ENCODE measurements at places on chromosomes 4 and X.

- DNase-seq, result no peak
Observed at GRCh38 chrX:21806691-21807090, 32.7 kb upstream of the MBTPS2 start.

GRCh38 chrX:86504297-86504696 is 356.0 kb downstream of the DACH2 start:
- no peak for DNase-seq

- no peak for DNase-seq
Observed at GRCh38 chr4:133377286-133377685, 228.2 kb downstream of the PCDH10 start.

DNA sequence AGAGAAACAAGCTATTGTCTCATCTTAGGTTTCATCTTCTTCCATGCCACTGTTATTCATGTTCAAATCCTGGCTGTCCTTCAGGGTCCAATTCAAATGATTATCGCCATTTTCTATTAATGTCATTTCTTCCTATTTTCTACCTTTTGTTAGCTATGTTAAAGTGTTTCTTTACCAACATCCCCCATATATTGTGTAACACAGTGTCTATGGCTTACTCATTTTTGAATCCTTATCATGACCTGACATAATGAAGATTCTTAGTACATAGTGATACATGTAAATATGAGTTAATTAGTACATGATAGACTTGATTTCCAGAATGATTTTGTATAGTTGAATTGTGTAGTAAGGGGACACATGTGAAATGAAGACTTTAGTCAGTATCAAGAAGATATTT is 152.4 kb downstream of the SNCA start:
- no peak for DNase-seq

GRCh38 chr4:2182994-2183393 is 58.9 kb downstream of the HAUS3 start:
- no peak for DNase-seq

- DNase-seq, result no peak
Observed at GRCh38 chrX:38232079-38232686, 11.5 kb upstream of the SRPX start.

DNA sequence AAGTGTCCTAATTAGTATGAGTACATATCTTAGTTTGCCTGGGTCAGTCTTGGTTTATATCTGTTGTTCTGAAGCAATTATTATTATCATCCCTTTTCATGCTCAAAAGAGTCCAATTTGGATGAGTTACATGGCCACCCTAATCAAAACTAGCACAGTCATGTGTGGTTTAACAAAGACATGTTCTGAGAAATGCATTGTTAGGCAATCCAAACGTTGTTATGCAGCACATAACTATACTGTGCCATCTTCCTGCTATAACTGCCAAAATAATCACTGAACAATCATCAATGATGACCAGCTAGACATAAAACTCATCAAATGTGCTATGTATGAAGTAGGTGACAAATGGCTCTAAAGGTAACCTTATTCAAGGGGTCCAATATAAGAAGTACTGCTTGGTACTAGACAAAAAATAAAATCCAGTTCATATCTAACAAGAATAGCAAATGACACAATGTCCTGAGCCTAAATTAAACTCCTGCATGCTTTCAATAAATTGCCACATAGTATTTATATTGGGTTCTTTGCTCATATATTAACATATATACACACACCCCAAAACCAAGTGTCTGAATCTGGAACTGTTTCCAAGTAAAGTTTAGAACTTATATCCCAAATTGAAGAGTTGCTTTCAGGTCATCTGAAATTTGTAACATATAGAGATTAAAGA is 41.9 kb downstream of the CNOT6L start:
- no peak for DNase-seq

DNA sequence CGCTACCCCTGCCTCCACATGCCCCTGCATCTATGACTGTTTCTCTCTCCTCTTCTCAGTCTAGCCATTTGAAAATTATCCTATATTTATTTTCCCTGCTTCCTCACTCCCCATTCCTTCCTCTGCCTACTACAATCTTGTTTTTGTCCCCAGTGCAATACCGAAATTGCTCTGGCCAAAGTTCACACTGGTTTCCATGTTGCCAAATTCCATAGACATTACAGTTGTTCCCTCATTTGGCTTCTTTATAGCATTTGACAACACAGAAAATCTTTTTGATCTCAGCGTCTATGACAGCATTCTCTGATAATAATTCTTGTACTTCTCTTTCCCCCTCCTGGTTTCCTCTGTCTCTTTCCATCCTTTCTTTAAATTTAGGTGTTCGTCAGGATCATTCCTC is 99.4 kb downstream of the GPR82 start:
- DNase-seq, result no peak

DNA sequence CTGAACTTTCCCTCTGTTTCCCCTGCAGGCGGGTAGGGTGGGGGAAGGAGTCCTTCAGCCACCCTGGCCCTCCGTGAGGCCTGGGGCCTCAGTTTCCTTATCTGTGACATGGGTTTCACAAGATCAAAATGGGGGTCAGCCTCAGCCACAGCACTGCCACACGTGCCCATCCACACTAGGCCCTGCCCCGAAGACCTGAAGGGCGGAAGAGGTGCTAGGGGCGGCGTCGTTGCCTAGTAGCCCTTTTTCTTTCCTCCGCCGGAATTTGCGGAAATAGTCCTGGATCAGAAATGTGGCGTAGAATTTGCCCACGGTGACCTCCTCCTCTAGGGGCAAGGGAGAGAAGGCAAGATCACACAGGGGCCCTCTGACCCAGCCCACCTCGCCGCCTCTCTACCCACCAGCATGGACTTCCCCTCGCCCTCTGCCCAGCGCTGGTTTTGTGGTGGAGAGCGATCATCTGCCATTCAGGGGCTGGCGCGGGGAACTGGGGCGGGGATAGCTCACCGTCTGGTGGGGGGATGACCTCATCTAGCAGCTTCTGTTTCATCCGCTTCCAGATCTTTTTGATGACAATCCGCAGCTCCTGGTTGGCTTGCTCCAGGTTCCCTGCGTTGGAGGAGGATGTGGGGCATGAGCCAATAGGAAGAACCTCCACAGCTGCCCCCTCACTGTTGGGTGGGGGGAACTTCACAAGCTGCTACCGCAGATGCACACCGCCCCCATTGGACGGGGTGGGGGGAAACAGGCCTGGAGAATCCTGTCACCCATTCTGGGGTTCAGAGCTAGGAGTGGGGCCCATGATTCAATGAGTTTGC is 9.7 kb upstream of the SYP start:
- DNase-seq, result peak; percentile 4

- DNase-seq, result no peak
Observed at GRCh38 chrX:111164728-111165127, 68.7 kb downstream of the PAK3 start.

DNA sequence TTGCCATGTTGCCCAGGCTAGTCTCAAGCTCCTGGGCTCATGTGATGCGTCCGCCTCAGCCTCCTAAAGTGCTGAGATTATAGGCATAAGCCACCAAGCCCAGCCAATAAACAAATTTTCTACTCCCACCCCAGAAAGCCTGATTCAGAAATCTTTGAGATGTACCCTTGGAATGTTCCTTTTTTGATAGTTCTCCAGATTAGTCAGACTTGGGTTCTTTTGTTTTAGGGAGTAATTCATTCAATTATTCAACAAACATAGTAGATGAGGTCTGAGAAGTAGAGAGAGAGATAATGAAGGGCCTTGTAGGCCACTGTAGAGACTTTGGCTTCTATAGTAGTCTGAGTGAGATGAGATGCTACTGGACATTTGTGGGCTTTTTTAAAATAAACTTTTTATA is 27.8 kb downstream of the RP2 start:
- DNase-seq, result no peak

DNA sequence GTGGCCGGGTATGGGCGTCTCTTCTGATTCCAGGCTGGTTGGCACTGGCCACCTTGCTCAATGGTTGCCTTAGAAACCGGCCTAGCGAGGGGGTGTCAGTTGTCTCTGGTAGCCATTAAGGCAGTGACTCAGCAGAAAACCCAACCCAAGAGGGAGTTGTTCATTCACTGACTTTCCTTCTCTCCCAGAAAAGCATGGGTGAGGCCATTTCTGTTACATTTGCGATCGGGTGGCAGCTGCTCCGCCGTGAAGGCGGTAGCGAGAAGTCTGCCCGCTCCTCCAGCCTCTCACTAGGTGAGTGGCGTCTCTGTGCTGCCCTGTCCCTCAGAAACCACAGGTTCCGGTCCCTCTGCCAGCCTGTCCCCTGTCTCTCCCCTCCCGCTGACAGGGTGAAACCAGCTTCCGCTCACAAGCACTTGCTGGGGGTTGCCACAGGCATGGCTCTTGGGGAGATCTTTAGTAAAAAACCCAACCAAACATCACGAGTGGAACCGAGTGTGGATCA is 17.4 kb downstream of the IRAK1 start:
- peak; percentile 30 for DNase-seq

DNA sequence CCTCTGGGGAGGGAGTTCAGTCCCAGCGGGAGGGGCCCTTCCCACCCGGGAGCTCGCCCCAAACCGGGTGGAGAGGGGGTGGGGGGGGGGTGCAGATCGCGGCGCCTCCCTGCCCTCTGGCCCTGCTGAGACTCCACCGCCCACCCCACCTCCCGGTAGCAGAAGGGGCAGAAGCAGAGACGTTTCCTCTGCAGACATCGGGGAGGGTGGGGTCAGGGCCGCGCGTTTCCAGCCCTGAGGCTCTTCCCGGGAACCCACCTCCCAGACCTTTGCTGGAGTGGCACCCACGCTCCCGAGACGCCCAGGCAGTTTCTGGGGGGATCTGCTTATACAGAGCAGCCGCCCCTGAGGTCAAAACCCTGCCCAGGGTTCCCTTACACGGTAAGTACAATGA is 30.2 kb downstream of the CPLX1 start:
- DNase-seq, result no peak

GRCh38 chr4:25835384-25835783 is 27.4 kb downstream of the SEL1L3 start:
- DNase-seq, result no peak

GRCh38 chrX:153744210-153745066 is 19.6 kb upstream of the PLXNB3 start:
- no peak for DNase-seq

DNA sequence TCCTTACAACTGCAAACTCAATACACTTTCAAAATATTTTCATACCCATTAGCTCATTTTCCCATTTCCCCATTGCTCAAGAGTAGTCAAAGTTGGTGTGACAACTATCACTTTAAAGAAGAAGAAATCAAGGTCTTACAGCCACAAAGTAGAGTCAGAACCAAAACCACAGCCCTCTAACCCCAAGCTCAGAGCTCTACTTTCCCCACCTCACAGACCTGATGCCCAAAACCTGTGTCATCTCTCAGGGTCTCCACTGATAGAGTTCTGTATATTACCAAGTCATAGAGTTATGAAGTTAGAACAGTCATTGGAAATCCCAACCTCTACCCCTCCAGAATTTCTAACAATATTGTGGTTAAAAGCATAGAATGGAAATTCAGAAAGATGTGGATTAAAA is 505.8 kb downstream of the RAB28 start:
- DNase-seq, result no peak

DNA sequence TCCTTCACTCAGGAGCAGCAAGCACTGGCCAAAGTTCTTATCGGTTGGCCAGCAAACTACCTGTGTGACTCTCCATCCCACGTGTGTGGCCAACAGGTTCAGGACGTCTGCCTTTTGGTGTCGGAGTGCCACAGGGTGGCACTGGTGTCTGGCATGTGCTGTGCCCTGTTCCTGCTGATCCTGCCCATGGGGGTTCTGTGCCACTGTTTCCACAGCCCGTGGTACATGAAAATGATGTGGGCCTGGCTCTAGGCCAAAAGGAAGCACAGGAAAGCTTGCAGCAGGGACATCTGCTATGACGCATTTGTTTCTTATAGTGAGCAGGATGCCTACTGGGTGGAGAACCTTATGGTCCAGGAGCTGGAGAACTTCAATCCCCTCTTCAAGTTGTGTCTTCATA is 4.6 kb upstream of the TLR2 start:
- no peak for DNase-seq

GRCh38 chrX:67789536-67789935 is 245.7 kb downstream of the AR start:
- DNase-seq, result no peak

- DNase-seq, result peak; percentile 37
Observed at GRCh38 chr4:168832763-168833575, 177.1 kb downstream of the CBR4 start.

- no peak for DNase-seq
Observed at GRCh38 chr4:106194801-106195200, 121.2 kb downstream of the TBCK start.

- no peak for DNase-seq
Observed at GRCh38 chrX:43556207-43556606, 99.9 kb upstream of the MAOA start.

DNA sequence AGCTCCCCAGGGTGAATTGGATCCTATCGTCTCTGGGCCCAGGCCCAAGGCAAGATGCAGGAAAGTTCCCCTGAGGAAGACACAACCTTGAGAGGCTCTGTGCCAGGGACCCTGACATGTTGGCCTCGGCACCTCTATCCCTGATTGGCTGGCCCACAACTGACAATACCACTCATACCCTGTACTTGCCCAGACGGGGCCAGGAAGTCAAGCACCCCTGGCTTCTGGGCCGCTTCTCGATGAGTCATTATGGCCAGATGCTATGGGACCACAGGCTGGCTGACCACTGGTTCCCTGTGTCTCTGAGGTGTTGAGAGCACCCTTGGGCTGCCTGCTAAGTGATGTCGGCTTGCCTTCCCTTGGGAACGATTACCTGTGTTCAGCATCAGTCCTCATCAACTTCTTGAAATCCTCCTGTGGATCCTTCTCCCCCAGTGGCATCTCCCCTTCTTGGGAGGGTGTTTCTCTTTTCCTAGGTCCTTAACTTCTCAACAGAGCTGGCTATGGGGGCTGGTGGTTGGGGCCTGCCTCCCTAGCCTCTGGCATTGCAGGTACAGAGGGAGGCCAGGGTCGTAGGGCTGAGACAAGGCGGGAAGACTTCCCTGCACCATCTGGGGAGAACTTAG is 54.5 kb upstream of the MAMLD1 start:
- no peak for DNase-seq

DNA sequence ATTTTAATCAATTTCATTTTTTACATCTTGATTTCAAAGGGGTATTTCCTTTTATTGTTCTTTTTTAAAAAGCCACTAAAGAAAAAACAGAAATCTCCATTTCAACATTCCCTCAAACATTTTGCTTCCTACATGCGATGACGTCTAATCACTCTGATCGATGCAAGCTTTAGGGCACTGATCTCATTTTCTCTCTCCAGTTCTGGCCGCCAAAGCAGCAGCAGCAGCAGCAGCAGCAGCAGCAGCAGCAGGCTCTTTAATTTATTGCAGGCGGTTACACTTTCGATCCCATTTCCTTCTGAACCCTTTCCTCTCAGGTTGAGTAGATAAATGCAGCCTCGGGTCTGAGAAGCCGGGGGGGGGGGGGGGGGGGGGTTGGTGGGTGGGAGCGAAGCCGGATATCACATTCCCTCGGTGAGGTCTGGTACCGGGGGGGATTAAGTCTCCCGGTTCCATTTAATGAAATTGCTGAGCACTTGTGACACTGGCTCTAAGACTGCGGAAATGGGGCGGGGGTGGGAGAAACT is 3.4 kb upstream of the PCDH7 start:
- DNase-seq, result no peak

- no peak for DNase-seq
Observed at GRCh38 chr4:42671431-42672194, 14.7 kb upstream of the ATP8A1 start.

DNA sequence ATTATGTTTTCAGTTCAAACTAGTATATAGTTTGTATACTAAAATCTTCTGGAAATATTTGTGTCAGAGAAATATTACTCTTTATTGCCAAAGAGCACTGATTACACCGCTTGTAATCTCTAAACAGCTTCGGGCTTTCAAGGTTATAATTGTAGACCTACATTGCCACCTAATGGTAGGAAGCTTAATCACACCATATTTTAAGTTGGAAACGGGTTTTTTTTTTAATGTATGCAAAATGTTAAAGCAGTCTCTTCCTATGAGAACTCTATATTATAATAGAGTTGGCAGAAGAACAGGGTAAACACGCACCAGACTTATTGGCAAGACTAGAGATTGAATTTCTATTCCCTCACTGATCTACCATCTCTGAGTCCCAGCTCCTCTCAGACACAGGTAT is 19.5 kb upstream of the NFXL1 start:
- no peak for DNase-seq

Measured in amygdala (tissue), 56 donors.